Activated B cell treated with CpG ODN at 0.5 μM for 24 hours (primary cell): ENCODE measurements at places on chromosomes 2 and 18. TPM values are rescaled to one million over a fixed set of nuclear protein-coding genes. Genes with fewer than 3 reads are reported as not detected.

DNA sequence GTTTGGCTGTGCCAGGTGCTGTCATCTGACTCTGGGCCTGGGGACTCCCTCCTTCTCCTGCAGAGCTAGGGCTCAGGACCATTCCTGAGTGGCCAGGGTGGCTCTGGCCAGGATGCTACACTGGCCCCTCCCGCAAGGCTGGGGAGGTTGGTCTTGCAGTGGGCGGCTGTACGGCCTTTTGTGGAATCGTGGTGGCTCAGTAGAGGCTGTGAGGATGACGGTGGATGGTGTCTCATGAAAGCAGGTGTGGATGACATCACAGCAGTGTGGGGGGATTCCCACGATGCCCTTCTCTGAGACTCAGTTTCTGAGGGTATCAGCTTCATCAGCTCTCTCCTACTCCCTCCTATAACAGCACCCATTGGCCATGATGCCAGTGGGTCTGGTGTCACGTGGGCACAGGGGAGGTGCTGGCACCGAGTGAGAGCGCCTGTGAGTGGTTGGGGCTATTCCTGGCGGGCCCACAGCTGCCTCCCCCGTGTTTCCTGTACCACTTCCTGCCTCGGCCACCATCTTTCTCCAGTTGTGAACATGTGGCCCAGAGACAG lies 144.2 kb upstream of the HDAC4 start:
- no peak for DNase-seq

DNA sequence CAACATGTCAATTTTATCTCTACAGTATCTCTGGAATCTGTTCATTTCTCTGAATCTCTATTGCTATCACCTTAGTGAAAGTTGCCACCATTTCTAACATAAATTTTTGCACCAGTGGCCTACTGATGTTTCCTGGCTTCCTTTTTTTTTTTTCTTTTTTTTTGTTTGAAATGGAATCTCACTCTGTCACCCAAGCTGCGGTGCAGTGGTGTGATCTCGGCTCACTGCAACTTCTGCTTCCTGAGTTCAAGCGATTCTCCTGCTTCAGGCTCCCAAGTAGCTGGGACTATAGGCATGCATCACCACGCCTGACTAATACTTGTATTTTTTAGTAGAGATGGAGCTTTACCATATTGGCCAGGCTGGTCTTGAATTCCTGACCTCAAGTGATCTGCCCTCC lies 35.1 kb downstream of the KCNJ13 start:
- no peak for DNase-seq

- no peak for DNase-seq
Observed at GRCh38 chr2:42087857-42088195, 40.0 kb downstream of the PKDCC start.

DNA sequence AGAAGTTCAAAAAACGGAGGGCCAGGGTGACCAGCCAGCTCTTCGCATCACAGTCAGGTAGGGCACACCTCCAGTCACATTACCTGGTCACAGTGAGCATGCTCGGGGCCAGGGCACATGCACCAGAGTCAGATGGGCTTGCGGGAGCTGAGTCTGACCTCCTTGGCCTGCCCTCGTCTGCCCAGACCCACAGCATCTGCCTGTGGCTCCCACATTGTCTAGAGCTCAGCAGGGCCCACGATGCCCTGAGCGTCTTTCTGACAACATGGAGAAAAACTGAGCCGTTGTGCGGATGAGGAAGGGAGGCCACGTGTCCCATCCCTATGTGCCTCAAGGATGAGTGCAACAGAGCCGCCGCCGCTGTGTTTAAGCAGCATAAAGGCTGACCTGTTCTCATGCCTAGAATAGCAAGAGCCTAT lies 37.6 kb downstream of the CRACDL start:
- DNase-seq, result no peak

- DNase-seq, result no peak
Observed at GRCh38 chr2:105113616-105114291, 75.9 kb downstream of the MRPS9 start.

GRCh38 chr2:106563195-106563594 lies 76.0 kb downstream of the CD8B2 start:
- DNase-seq, result no peak

DNA sequence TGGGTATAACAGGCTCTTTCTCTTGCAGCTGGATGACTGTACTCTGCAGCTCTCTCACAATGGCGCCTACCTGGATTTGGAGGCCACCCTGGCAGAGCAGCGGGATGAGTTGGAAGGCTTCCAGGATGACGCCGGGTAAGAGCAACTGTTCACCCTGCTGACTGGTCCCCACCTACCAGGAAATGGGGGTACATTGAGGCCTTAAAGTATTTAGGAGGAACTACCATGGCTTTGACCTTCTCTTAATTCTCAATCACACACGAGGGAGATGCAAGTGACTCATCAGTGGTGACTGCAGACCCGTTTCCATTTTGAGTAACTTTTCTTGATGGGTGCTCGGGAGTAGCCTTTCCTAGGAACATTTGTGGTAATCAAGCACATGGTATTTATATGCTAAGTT lies 58.0 kb downstream of the FHOD3 start:
- no peak for DNase-seq

DNA sequence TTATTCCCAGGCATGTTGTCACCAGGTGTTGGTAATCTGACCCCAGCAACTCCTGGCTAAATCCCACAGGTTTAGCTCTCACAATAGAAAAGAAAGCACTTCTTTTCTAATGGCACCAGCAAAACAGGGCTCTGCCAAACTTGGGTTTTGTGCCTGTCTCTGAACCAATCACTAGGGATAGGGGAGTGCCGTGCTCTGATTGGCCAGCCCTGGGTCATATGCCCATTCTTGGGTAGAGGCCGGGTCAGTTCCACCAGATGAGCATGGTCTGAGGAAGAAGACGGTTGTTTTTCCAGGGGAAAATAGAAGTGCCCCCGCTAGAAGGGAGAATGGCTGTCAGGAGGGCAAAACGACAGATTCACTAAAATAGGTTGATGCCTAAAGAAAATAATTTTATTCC lies 14.7 kb downstream of the CDK15 start:
- DNase-seq, result no peak

GRCh38 chr2:239957681-239958472 lies 67.3 kb downstream of the NDUFA10 start:
- no peak for DNase-seq

GRCh38 chr18:54192900-54193299 lies 31.6 kb downstream of the MBD2 start:
- no peak for DNase-seq

- DNase-seq, result no peak
Observed at GRCh38 chr2:222582928-222583327, 73.0 kb downstream of the FARSB start.

DNA sequence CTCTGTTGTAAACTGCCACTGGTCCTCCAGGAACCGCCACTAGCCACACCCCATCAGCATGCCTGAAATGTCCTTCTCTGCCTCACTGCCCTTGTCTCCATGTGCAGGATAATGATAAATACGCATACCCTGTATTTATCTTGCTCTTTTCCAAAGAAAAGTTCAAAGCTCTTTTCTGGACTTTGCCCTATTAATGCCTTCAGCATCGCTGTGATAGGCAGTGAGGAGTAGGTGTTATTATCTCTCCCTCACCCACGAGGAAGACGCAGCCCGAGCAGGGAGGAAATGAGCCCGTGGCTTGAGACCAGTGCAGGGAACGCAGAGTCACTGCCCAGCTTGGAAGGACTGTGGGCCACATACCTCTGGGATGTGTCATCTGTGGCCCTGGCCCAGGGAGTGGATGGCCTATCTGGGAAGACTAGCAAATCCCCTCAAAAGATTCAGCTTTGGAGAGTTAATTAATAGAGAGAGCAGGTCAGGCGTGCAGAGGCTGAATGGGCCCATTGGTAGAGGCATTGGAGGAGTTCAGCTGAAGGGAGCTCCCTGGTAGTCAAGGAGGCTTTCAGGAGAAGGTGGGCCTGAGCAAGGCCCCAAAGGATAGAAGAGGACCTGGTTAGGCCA lies 39.5 kb upstream of the MCFD2 start:
- DNase-seq, result no peak

DNA sequence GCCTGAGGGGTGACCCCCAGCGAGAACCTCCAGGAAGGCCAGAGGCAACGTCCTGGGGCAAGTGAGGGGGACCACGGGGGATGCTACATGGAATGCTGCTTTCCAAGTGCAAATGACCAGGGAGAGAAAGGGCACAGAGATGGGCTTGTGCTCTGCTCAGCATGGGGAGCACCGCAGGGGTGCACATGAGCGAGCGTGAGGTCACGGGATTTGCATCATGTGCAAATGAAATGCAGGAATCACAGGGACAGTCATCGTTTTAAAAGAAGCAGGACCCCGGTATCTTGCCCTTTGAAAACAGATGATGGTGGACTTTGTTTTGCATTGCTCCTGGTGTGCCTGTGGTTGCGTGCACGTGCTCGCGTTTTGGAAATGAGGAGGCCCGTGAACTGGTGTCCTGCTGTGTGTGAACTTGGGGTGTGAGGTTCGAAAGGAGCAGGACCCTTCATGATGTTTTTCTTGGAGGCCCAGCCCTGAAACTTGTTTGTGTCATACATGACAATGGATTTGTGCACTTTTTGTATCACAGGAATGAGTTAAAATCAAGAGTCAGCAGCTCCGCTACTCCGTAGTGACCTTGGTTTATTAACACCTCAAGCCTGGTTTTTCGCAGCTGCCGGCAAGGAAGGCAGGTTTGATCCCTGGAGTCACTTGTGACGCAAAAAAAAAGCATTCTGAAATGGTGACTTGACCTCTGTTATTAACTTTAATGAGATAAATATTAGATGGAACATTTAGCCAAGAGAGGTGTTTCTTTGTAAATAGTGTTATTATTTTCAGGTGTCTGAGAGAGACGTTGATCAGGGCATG lies 234.5 kb downstream of the LDLRAD4 start:
- no peak for DNase-seq

- DNase-seq, result no peak
Observed at GRCh38 chr2:196284144-196284844, 112.9 kb upstream of the STK17B start.

DNA sequence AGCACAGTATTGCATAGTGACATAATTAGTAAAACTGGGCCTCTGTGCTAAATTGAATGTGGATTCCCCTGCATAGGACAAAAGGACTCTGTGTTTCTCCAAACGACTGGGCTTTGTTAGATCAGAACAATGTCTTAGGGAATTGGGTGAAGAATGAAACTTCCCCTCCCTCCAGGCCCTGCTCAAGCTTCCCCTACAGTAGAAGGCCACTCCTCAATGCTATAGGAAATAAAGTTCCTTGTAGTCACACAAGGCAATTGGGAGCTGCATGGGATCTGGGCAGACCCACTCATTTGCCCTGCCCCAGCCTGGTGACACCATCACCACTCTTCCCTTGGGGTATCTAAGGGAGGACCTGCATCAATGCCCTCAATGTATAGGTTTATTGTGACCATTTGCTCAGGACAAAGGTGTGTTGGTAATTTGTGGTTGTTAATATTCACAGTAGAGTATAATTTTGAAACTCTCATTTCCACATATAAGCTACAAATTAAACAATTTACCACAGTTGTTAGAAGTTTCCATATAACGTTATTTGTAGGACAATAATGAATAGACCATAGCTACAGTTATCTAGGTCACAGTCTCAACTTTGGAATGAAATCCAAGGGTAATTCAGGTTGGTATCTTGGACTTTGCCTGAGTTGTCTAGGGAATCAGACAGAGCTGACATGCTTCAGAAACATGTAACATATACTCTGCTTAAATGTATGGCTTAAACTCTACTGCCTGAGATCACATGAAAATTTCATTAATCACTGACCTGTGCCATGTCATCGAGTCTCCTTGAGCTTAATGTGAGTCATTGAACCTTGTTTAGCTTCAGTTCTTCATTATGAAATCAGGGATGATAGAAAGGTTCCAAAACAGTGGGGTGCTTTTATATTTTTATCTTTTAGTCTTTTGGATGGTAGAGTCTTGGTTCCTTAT lies 64.8 kb upstream of the DARS1 start:
- no peak for DNase-seq

- DNase-seq, result no peak
Observed at GRCh38 chr2:120878970-120879369, 143.3 kb downstream of the GLI2 start.

GRCh38 chr2:221125691-221126090 lies 446.4 kb downstream of the EPHA4 start:
- no peak for DNase-seq

DNA sequence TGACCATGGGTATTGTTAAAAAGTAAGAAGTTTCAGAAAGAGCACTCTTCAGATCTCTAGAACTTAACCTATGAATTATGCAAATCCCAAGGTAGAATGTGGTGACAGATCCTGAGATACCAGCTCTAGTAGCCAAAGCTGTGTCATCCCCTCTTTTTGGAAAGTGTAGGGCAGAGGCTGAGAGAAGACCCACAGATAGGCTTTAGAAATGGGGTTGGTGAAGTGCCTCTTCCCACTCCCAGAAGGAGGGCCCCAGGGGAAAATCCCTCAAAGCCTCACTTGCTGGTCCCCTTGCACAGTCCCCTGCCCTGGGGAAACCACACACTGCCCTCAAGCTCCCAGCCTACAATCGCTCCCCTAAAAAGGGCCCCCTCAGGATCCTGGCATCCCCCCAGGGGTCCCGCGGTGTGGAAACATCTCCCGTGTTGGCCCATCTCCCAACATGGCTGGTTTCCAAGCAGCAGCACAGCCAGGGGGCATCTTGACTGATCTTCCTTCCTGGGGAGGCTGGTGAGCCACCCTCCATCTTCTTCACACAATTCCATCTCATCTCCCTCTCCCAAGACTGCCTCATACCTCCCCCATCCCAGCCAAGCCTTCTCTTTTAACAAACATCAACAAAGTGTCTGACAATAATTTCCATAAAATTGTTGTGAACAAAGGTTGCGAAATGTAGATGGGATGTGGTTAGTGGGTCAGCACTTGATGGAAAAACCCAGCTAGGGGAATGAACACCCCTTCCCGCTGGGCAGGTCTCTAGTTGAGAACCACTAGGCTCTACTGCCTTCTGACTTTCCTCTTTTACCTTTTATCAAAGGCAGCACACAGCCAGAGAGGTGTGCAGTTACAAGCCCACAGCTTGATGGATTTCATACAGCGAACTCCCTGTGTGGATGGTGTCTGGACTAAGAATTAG lies 25.1 kb downstream of the MAL start:
- no peak for DNase-seq

GRCh38 chr2:128315122-128315828 lies 3.4 kb downstream of the HS6ST1 start:
- DNase-seq, result no peak

- DNase-seq, result no peak
Observed at GRCh38 chr18:35042389-35043071, 1.3 kb downstream of the MAPRE2 start.

The ZNF142 gene
- total RNA-seq, result 44.9 and 63.6 TPM in 2 replicates

The TMEFF2 gene
- total RNA-seq, result not detected in 2 replicates

The AGXT gene
- total RNA-seq, result not detected in 2 replicates

The OSR1 gene
- total RNA-seq, result not detected in 2 replicates

The CD8B gene
- 0.15 TPM in 1 of 2 replicates, not detected in the other for total RNA-seq

The IGFBP5 gene
- not detected in 2 replicates for total RNA-seq

The CARF gene
- total RNA-seq, result 10.6 and 12.0 TPM in 2 replicates

The ARHGEF4 gene
- total RNA-seq, result 0.29 and 0.39 TPM in 2 replicates

The ARHGAP15 gene
- 101 and 112 TPM in 2 replicates for total RNA-seq

The SNTG2 gene
- total RNA-seq, result 0.88 and 2.2 TPM in 2 replicates

The LOXHD1 gene
- total RNA-seq, result not detected in 2 replicates

The B4GALT6 gene
- 3.1 and 3.8 TPM in 2 replicates for total RNA-seq

The SH3BP4 gene
- total RNA-seq, result 0.76 and 1.1 TPM in 2 replicates

The IL36B gene
- total RNA-seq, result not detected in 2 replicates

The NT5C1B gene
- not detected in 2 replicates for total RNA-seq

The LYG2 gene
- total RNA-seq, result not detected in 2 replicates

The ABCG5 gene
- not detected in 2 replicates for total RNA-seq
